Activated naive CD8-positive, alpha-beta T cell treated with anti-CD3 and anti-CD28 coated beads, Interleukin-2, amount 50 U/mL, for 16 hours (primary cell): ENCODE measurements at places on chromosomes 2 and 18.

DNA sequence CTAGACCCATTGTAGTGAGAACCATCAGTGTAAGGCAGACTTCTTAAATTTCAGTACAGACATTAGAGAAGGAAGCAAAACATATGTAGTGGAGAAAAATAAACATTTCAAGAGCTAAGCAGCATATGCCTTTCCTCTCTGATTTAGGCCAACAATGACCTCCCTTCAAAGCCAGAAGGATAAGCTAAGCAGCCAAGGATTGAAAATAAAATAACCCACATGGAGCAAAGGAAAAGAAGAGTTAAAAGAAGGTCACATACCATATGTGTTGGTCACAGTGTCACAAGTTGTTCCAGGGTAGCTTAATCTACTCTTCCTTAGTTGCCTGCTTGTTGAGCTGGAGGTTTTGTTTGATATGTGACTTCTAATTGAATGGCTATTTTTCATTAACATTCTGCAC lies 15.6 kb upstream of the LAMA1 start:
- no peak for DNase-seq

- no peak for DNase-seq
Measured at GRCh38 chr2:225270053-225270452, 129.5 kb upstream of the NYAP2 start.

GRCh38 chr2:85181134-85181631 lies 48.0 kb downstream of the TCF7L1 start:
- no peak for DNase-seq

GRCh38 chr18:10252494-10252893 lies 201.9 kb upstream of the APCDD1 start:
- no peak for DNase-seq

GRCh38 chr2:200618590-200619021 lies 32.8 kb downstream of the AOX1 start:
- no peak for DNase-seq

DNA sequence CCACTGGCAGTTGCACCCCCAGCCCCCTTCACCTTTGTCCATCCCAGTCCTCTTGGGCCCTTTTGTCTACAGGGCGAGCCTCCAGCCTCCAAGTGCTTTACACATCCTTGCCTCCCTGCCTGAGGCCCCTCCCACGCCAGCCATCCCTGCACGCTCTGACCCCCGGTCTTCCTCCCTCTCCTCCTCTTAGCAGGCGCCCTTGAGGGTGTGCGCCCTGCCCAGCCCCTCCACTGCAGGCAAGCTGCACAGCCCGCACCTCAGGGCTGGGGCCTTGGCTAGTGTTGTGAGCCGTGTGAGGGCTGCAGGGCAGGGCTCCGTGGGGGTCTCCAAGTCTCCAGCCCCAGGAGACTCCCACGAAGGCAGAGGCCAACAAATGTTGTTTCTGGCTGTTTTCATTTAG lies 6.9 kb downstream of the BOK start:
- no peak for DNase-seq

DNA sequence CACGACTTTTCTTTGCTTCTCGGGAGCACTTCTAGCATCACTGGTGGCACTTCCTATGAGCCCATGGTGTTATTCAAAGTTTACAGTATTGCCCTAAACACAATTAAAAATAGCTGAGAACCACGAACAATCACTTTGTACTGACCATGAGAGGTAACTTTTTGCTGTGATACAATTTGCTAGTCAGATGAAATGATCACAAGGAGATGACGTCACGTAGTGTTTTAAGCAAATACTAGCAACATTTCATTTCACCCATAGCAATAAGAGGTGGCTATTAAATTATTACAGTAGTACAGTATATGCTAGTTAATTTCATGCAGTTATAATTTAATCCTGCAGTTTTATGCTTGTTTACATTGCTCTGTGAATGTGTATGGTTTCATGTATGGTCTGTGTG lies 108.9 kb upstream of the DOK6 start:
- DNase-seq = no peak
